ENCODE measurements at places on chromosomes 6 and 20. TPM values are rescaled to one million over a fixed set of nuclear protein-coding genes. Genes with fewer than 3 reads are reported as not detected.

GRCh38 chr6:139338795-139339194 is 35.7 kb downstream of the CITED2 start:
- DNase-seq = no peak

- no peak for DNase-seq
Observed at GRCh38 chr20:21230220-21230619, 72.9 kb upstream of the XRN2 start.

DNA sequence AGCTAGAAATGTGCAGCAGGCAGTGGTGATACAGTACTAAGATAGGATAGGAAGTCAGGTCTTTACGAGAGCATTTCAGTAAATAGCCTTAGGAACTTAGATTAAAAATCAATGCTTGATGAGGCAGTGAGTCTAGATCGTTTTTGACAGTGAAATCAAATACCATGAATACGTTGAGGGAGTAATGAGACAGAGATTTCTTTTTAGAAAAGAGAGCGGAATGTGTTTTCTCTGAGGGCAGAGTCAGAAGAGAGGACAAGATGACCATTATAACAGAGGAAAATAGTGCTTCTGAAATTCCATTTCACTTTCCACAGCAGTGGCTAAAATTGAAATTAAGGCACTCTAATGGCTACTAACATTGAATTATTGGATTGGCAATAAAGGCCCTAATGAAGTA is 339.6 kb downstream of the UTRN start:
- DNase-seq = no peak

- DNase-seq = no peak
Observed at GRCh38 chr6:134003542-134003951, 48.9 kb downstream of the SLC2A12 start.

DNA sequence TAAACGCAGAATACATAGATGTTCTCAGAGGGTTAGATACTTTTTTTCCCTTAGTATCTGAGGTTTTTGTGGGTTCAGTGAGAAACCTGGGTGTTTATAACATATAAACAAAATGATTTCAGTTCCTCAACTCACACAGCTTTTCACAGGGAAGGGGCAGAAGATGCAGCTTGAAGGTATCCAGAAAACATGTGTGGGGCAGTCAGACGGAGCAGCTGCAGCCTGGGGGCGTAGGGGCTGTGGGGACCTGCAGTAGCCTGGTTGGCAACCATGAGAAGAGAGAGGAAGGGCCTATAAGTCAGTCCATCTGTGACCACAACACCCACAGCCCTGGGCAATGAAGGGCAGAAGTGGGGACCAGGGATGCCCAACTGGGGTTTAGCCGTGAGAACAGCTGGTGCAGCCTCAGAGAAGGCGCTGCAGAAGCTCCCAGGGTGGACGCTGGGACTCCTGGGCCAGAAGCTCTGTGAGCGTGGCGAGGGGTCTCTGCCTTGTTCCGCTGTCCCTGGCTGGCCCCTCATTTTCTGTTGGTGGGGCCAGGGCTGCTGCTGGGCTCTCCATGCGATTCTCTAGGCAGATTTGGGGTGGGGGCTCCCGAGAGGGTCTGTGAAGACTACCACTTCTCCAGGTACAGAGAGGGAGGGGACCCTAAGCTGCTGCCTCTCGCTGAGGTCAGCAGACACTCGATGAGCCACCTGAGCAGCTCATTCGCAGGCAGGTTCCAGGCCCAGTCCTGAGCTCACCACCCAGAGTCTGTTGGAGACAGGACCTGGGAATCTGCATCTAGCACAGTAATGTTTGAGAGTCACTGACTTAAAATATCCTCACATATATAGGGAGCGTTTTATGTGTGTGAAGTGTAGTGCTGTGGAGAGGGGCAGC is 181.2 kb downstream of the ZDHHC14 start:
- no peak for DNase-seq

DNA sequence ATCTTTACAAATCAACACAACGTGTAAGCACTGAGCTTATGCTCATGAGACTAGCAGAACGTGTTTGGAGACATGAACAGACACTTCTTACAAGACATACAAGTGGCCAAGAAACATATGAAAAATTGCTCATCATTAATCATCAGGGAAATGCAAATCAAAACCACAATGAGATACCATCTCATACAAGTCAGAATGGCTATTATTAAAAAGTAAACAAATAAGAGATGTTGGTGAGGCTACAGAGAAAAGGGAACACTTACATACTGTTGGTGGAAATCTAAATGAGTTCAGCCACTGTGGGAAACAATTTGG is 327.9 kb upstream of the SOX4 start:
- DNase-seq = no peak

- no peak for DNase-seq
Observed at GRCh38 chr20:24674921-24675605, 205.6 kb downstream of the SYNDIG1 start.

- DNase-seq = no peak
Observed at GRCh38 chr6:86744048-86744447, 193.3 kb upstream of the HTR1E start.

Gene CD24
- 1.7 TPM for total RNA-seq

Gene ADGRB3
- total RNA-seq = not detected

Gene CSTF1
- total RNA-seq = 135 TPM

Gene MLN
- total RNA-seq = not detected

Gene RBBP8NL
- not detected for total RNA-seq

Gene FAM83C
- total RNA-seq = not detected

Gene APOM
- total RNA-seq = not detected

Gene TXLNB
- total RNA-seq = not detected
